Stimulated activated CD8-positive, alpha-beta memory T cell treated with anti-CD3 and anti-CD28 coated beads, Interleukin-4, amount 100 ng/mL, for 1 hour (primary cell): ENCODE measurements at places on chromosomes 7 and 10.

- no peak for DNase-seq
Measured at GRCh38 chr10:97186911-97187310, 1.2 kb upstream of the SLIT1 start.

GRCh38 chr10:97399843-97400545, 1.1 kb downstream of the RRP12 start:
- no peak for DNase-seq

DNA sequence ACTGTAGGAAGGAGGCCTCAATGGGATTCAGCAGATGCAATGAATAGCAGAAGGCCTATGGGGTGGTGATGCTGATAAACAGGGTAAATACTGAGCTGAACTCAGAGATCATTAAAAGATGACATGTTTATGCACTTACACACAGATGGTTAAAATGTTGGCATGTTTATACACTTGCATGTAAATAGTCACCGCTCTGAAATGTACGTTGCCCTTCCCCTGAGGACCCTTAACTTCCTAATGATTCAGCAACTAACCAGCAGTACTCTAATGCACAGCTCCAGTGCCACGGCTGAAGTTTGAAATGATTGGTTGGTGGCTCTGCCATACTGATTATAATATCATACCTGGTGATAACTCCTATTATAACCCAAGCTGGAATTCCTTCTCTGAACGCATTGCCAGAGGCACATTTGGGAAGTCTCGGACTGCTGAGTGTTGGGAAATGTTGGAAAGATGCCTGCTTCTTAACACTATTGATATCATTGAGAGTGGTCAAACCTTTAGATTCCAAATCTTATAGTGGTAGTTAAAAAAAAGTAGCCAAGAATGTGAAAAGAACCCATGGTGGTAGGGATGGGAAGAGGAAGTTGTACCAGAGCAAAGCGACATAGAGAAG, 3.7 kb upstream of the CAV1 start:
- no peak for DNase-seq

DNA sequence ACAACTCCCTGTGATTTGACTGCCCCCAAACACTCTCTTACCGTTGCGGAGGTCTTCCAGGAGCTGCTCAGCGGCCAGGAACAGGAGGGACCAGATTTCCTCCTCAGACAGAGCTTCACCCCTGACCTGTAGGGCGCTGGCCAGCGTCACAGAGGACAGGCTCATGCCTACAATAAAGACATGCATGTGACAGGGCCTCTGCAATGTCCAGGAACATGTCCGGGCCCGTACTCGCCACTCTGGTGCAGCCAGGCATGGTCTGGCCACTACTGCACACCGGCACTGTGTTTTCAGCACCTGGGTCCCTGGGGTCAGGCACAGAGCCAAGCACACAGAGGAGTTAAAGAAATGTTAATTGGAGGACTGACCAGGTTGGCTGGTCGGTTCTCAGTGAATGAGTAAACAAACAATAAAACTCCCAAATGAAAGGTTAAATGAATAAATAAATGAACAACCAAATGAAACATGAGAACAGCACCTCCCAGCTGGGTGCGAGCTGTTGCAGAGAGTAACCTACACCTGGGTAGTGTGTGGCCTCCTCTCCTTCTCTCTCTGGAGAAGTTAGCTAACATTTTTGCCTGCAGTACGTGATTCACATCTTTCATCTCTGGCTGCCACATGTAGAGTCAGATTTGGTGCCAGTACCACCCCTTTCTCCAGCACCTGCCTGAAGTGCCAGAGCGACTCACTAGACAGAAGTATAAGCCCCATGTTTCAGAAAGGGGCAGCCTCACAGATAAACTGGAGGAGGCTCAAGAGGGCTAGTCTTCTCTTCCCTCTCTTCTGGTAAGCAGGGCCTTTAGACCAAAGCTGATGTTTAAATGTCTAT, 22.8 kb downstream of the FRMPD2 start:
- no peak for DNase-seq

GRCh38 chr7:32890793-32891042, 842 bp downstream of the KBTBD2 start:
- DNase-seq = no peak
